ENCODE measurements at places on chromosomes 7 and 10. TPM values are rescaled to one million over a fixed set of nuclear protein-coding genes. Genes with fewer than 3 reads are reported as not detected.

The SPDYE9 gene
- not detected for total RNA-seq

The ATRNL1 gene
- 0.07 TPM for total RNA-seq

The C10orf143 gene
- 1.1 TPM for total RNA-seq

The OR2A1 gene
- total RNA-seq = not detected

The PLXDC2 gene
- 5.1 TPM for total RNA-seq

The PLCE1 gene
- 0.11 TPM for total RNA-seq

The CPN1 gene
- not detected for total RNA-seq

The ITIH5 gene
- not detected for total RNA-seq

The PRLHR gene
- total RNA-seq = not detected

The CYTH3 gene
- total RNA-seq = 38.0 TPM

All from foreskin keratinocyte (primary cell).